ENCODE measurements at places on chromosomes 1 and 21. TPM values are rescaled to one million over a fixed set of nuclear protein-coding genes. Genes with fewer than 3 reads are reported as not detected.

Gene MSH4
- total RNA-seq, result 0.60 TPM

Gene OLIG2
- not detected for total RNA-seq

Gene SMAP2
- 36.7 TPM for total RNA-seq

GRCh38 chr21:31480228-31480627 is 136.2 kb upstream of the TIAM1 start:
- no peaks in the 10 kb centered on the region for H3K27me3 ChIP-seq
- H3K36me3 ChIP-seq, result no peaks in the 10 kb centered on the region
- H3K4me1 ChIP-seq, result no peaks in the 10 kb centered on the region
- no peak overlapping the region for H3K4me3 ChIP-seq
- H3K27ac ChIP-seq, result no peak overlapping the region

DNA sequence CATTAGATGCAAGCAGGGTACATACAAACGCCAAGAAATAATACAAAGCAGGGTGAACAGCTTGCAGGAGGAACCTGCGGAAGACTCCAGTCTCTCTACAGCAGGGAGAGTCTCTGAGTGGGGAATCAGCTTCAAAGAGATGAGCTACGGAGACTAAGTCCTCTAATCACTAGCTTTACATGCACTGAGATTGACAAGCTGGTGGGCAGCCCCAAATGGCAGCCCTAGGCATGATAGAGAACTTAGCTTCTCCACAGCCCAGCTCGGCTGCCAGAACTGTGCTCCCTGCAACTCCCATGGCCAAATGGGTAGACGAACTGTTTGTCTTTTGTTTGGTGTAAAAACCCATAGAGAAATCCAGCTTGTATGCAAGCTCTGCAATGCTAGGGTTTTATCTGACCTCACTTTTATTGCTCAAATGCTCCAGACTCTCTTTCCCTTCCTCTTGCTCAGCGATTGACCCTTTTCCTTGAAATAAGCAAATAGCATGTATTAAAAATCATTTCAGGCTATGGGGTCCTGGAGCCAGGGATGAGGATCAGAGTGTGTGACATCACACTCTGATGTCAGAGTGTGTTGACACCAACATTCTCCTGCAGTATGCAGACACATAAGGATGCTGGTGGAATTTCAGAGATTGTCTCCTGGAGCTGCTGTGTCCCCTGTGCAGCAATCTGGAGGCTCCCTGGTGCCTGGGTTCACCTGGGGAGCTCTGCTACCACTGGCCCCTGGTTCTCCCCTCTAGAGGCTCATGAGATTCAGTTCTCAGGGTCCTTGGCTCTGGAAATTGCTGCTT is 238.5 kb downstream of the TTLL7 start:
- no peaks in the 10 kb centered on the region for H3K27me3 ChIP-seq
- H3K36me3 ChIP-seq, result no peaks in the 10 kb centered on the region
- peaks cover 16% of the 10 kb centered on the region for H3K4me1 ChIP-seq
- H3K4me3 ChIP-seq, result no peak overlapping the region
- H3K27ac ChIP-seq, result no peak overlapping the region

DNA sequence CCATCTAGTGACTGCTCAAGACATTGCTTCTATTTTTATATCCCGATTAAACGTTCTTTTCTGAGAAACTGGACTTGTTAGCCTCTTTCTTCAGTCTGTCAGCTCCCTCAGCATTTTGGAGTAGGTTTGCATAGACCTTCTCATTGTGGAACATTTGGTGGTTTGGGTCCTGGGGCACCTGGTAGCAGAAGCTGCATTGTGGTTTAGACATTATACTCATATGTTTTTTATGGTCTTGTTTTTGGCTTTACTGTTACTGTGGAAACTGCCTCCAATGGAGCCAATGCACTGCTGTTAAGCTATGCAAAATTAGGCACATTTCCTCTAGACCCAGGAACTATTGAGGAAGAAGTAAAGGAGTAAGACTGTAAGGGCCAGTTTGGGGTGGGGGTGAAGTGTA is 36.7 kb upstream of the LRRC8B start:
- no peak for DNase-seq
- H3K27me3 ChIP-seq, result no peaks in the 10 kb centered on the region
- no peak overlapping the region for H3K4me3 ChIP-seq

DNA sequence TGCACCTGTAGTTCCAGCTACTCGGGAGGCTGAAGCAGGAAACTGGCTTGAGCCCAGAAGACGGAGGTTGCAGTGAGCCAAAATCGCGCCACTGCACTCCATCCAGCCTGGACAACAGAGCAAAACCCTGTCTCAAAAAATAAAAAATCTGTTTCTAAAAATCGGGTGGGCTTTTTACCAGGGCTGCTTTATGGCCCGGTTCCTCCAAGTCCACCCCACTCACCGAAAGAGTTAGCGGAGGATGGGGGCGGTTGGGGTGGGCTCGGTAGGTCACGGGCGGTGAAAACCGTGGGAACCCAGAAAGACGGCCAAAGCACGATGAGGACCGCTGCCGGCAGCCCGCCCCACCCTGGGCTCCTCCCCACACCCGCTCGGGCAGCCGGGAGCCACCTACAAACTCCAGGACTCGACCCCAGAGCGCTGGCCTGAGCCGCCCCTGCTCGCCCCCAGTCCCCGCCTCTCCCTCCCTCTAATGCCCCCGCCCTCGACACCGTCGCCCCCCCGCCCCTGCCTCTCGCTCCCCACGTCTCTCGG is 846 bp upstream of the PER3 start:
- peaks cover under 1% of the 10 kb centered on the region for H3K36me3 ChIP-seq
- DNase-seq, result peak; percentile 43
- H3K4me1 ChIP-seq, result peaks cover 54% of the 10 kb centered on the region
- peak overlapping the region; percentile 96 for H3K27ac ChIP-seq
- H3K4me3 ChIP-seq, result peak overlapping the region; percentile 46

- H3K36me3 ChIP-seq, result no peaks in the 10 kb centered on the region
- H3K4me3 ChIP-seq, result no peak overlapping the region
- no peaks in the 10 kb centered on the region for H3K27me3 ChIP-seq
- no peak for DNase-seq
- no peak overlapping the region for H3K27ac ChIP-seq
These were observed 4.5 kb downstream of the TMCC2 start for GRCh38 chr1:205232127-205232820.

GRCh38 chr1:207815913-207816291 is 64.0 kb downstream of the CD46 start:
- H3K36me3 ChIP-seq, result peaks cover 81% of the 10 kb centered on the region
- peaks cover 89% of the 10 kb centered on the region for H3K4me1 ChIP-seq
- DNase-seq, result no peak
- H3K4me3 ChIP-seq, result no peak overlapping the region
- peak overlapping the region; percentile 83 for H3K27ac ChIP-seq
- no peaks in the 10 kb centered on the region for H3K27me3 ChIP-seq

DNA sequence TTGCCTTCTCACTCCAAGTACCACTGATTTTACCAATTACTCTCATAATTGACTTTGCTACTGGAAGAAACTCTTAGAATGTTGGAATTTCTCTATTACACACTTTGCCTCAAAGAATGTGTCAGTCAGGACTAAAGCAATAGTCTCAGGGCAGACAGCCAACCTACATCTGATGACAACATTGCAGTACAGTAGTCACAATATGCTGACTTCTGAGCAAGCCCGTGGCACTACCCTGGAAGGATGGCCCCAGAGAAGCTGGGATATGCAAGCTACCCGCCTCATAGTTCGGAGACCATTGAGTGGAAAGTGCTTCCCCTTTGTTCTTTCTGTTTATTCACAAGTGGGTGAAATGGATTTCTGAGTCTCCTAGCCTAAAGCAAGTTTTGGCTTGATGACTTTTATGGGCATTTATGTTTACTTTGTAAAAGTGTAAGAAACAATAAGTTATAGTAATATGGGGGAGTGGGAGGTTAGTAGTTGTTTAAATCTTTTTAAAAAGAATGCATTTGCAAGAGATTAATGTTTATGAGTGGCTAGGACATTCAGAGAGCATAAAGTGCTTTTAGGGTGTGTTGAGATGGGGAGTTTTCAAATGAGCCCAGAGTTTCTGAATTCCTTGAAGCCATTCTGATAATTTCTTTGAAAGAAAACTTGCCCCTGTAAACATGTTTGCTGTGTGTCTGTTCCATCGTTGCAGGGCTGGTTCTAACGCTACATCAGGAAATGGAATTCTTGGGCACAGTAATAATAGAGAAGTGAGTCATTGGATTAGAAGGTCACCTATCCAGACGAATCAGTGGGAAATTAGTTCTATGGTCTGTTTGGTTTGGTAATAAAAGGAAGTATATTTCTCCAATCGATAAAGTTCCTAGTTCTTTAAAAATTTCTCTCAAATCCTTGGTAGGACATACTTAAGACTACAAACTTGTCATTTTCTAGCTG is 63.8 kb downstream of the LMO4 start:
- H3K27ac ChIP-seq, result no peak overlapping the region
- no peaks in the 10 kb centered on the region for H3K27me3 ChIP-seq
- no peaks in the 10 kb centered on the region for H3K4me1 ChIP-seq
- H3K36me3 ChIP-seq, result no peaks in the 10 kb centered on the region

- H3K27me3 ChIP-seq, result no peaks in the 10 kb centered on the region
- H3K36me3 ChIP-seq, result no peaks in the 10 kb centered on the region
- no peak for DNase-seq
These were observed 53.4 kb upstream of the PRKACB start for GRCh38 chr1:84090447-84091245.

- no peak overlapping the region for H3K27ac ChIP-seq
- no peaks in the 10 kb centered on the region for H3K27me3 ChIP-seq
- H3K4me3 ChIP-seq, result no peak overlapping the region
- no peaks in the 10 kb centered on the region for H3K36me3 ChIP-seq
- no peak for DNase-seq
These were observed 152.0 kb upstream of the HMCN1 start for GRCh38 chr1:185581961-185582725.

- no peak for DNase-seq
- no peaks in the 10 kb centered on the region for H3K4me1 ChIP-seq
- H3K27me3 ChIP-seq, result no peaks in the 10 kb centered on the region
- no peak overlapping the region for H3K4me3 ChIP-seq
- H3K36me3 ChIP-seq, result peaks cover 39% of the 10 kb centered on the region
- no peak overlapping the region for H3K27ac ChIP-seq
These were observed 11.2 kb downstream of the CSDE1 start for GRCh38 chr1:114746450-114747121.

- H3K4me1 ChIP-seq, result peaks cover 25% of the 10 kb centered on the region
- no peak for DNase-seq
- no peaks in the 10 kb centered on the region for H3K27me3 ChIP-seq
- H3K4me3 ChIP-seq, result no peak overlapping the region
These were observed 64.4 kb upstream of the NEK2 start for GRCh38 chr1:211739671-211740411.

DNA sequence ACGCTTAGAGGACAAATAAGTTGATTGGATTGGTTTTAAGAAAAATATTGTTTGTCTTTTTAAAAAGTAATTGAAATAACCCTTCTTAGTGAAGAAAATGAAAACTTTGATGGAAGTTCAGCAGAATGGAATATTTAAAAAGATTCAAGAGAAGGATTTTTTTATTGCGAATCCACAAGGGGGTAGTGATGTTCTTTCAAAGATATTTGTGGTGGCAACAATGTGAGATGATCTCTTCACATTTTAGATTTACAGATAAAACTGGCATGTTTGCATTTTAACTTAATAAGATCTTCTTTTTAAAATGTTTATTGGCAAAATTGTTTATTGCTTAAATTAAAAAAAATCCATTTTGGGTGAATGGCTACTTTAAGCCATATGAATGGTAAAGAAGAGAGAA is 8.9 kb downstream of the CAMTA1 start:
- H3K4me1 ChIP-seq, result peaks cover 55% of the 10 kb centered on the region
- H3K36me3 ChIP-seq, result no peaks in the 10 kb centered on the region
- no peak for DNase-seq
- H3K4me3 ChIP-seq, result no peak overlapping the region
- H3K27me3 ChIP-seq, result no peaks in the 10 kb centered on the region
- no peak overlapping the region for H3K27ac ChIP-seq

GRCh38 chr1:154474802-154475201 is 27.2 kb upstream of the TDRD10 start:
- H3K27me3 ChIP-seq, result no peaks in the 10 kb centered on the region
- H3K4me1 ChIP-seq, result no peaks in the 10 kb centered on the region
- H3K36me3 ChIP-seq, result no peaks in the 10 kb centered on the region
- H3K27ac ChIP-seq, result peak overlapping the region; percentile 90

- H3K4me1 ChIP-seq, result no peaks in the 10 kb centered on the region
- no peak overlapping the region for H3K4me3 ChIP-seq
- no peak overlapping the region for H3K27ac ChIP-seq
- no peaks in the 10 kb centered on the region for H3K36me3 ChIP-seq
- no peak for DNase-seq
These were observed 128.5 kb upstream of the SERTAD4 start for GRCh38 chr1:210104103-210104502.

DNA sequence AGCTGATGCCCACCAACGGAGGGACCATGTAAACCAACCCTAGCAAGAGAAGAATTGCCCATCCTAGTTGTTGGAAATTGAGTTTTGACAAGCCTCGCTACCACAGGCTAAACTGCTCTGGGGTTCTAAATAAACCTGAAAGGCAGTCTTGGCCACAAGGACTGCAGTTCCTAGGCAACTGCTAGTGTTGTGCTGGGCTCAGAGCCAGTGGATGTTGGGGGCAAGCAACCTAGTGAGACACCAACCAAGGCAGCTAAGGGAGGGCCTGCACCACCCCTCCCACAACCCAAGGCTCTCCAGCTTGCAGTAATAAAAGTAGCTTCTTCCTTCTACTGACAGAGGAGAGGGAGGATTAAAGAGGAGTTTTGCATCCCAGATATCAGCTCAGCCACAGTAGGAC is 102.4 kb upstream of the PKN2 start:
- no peaks in the 10 kb centered on the region for H3K36me3 ChIP-seq
- no peaks in the 10 kb centered on the region for H3K4me1 ChIP-seq
- H3K27ac ChIP-seq, result no peak overlapping the region
- DNase-seq, result no peak
- H3K27me3 ChIP-seq, result no peaks in the 10 kb centered on the region

DNA sequence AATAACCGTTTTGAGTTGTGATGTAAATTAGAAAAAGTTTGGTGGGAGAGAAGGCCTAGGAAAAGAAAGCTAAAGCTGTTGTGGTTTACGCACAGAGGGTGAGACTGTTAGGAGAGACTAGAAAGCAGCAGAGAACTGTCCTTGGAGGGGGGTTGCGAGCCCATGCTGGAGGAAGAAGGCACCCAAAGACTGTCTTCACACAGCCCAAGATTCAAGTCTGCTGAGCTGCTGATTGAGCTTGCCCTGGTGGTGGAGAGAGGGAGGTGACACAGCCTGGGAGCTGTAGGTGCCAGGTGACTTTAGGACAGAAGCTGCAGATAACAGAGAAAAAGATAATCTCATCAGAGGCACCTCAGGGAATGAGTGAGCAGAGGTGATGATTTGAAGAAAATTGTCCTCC is 18.3 kb upstream of the TLR5 start:
- no peak for DNase-seq
- no peak overlapping the region for H3K4me3 ChIP-seq
- H3K4me1 ChIP-seq, result no peaks in the 10 kb centered on the region
- H3K27me3 ChIP-seq, result no peaks in the 10 kb centered on the region

GRCh38 chr1:174875306-174875705 is 124.4 kb upstream of the CACYBP start:
- no peaks in the 10 kb centered on the region for H3K4me1 ChIP-seq
- H3K4me3 ChIP-seq, result no peak overlapping the region
- DNase-seq, result no peak
- H3K27me3 ChIP-seq, result no peaks in the 10 kb centered on the region
- no peak overlapping the region for H3K27ac ChIP-seq

- no peaks in the 10 kb centered on the region for H3K36me3 ChIP-seq
- H3K27ac ChIP-seq, result no peak overlapping the region
- DNase-seq, result no peak
- no peaks in the 10 kb centered on the region for H3K4me1 ChIP-seq
- H3K27me3 ChIP-seq, result no peaks in the 10 kb centered on the region
- H3K4me3 ChIP-seq, result no peak overlapping the region
These were observed 26.4 kb upstream of the KAZN start for GRCh38 chr1:14571810-14572767.
